ENCODE measurements at places on chromosomes 4 and X.

DNA sequence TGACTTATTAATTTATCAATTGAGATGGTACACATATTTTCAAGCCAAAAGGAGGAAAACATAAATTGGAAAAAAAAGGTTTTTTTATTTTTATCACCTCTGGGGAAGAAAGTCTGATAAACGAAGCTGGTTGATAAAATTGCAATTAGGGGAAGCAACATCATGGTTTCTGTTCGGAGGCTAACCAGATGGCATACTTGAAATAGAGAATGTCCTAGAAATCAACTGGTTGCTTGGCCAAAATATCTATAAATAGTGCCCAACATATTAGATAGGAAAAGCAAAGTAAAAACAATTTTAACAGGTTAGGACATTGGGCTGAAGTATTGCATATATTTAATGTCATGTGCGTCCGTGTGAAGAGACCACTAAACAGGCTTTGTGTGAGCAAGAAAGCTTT, 14.3 kb downstream of the KLKB1 start:
- no peak for DNase-seq

GRCh38 chr4:151575646-151576045, 166.7 kb downstream of the FHIP1A start:
- DNase-seq: no peak

- DNase-seq: no peak
Observed at GRCh38 chrX:123988423-123989111, 27.1 kb downstream of the STAG2 start.

DNA sequence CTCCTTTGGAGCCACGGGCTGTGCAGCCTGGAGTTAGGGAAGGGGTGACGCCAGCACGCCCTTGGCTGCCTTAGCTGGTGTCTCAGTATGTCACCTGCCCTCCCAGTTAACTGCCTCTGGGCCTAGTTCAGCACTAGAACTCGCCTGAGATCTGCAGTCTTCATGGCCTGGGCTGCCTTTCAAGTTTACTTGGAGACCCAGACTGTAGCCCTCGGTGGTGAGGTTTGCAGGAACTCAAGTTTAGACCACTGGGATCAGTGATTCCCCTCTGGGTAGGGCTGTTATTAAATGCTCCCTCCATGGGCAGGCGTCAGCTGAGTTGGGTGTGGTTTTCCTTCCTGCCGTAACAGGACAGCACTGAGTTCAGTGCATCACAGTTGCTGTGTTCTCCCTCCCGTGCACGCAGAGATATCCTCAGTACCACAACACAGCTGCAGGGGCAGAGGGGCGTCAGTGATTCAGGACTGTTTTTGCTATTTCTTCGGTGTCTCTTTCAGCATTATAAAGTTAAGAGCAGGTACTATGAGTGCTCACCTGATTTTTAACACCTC, 30.5 kb downstream of the PLAC8 start:
- DNase-seq: no peak

DNA sequence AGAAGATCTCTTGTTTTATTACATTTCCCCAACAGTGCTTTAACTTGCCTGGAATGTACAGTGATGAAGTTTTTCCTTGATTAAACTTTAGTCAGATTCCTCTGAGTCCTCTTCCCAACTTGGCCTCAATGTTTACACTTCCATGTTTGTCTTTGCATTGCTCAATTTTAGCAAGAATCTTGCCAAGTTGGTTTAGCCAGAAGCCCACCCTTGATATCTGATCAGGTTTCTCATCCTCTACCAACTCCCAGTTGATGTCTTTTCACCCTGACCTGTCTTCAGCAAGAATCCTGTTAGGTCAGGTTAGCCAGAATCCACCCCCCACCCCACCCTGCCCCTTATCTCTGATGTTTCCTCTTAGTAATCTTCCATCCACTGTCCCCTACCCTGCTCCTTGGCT, 120.9 kb downstream of the MBNL3 start:
- no peak for DNase-seq

- DNase-seq: peak; percentile 10
Observed at GRCh38 chrX:3141031-3141430, 99.8 kb downstream of the ARSF start.

GRCh38 chrX:15617111-15617510, 16.4 kb upstream of the ACE2 start:
- no peak for DNase-seq

- DNase-seq: no peak
Observed at GRCh38 chrX:133646719-133647116, 231.4 kb upstream of the GPC4 start.
